AG04449 (cell line): ENCODE measurements at places on chromosomes 11 and 22.

DNA sequence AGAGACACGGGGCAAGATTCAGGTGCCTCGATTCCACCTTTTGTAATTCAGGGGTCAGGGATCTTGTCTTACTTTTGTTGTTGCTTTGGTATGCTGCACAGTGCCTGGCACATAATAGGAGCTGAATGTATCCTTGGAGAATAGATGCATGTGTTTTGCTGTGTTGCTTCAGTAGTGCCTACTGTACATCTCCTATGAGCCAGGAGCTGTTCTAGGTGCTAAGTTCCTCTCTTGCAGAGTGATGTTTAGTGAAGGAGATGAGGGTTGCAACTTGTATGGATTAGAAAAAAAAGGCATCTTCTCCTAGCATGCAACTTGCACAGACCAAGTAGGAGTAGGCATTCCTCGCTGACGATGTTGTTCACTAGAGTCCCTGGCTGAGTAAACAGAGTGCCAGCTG lies 555.4 kb downstream of the NTM start:
- no peak for DNase-seq

GRCh38 chr11:65114538-65115171 lies 2.8 kb downstream of the ZNHIT2 start:
- no peak for DNase-seq

GRCh38 chr11:128893578-128894285 lies 2.6 kb downstream of the KCNJ5 start:
- no peak for DNase-seq

DNA sequence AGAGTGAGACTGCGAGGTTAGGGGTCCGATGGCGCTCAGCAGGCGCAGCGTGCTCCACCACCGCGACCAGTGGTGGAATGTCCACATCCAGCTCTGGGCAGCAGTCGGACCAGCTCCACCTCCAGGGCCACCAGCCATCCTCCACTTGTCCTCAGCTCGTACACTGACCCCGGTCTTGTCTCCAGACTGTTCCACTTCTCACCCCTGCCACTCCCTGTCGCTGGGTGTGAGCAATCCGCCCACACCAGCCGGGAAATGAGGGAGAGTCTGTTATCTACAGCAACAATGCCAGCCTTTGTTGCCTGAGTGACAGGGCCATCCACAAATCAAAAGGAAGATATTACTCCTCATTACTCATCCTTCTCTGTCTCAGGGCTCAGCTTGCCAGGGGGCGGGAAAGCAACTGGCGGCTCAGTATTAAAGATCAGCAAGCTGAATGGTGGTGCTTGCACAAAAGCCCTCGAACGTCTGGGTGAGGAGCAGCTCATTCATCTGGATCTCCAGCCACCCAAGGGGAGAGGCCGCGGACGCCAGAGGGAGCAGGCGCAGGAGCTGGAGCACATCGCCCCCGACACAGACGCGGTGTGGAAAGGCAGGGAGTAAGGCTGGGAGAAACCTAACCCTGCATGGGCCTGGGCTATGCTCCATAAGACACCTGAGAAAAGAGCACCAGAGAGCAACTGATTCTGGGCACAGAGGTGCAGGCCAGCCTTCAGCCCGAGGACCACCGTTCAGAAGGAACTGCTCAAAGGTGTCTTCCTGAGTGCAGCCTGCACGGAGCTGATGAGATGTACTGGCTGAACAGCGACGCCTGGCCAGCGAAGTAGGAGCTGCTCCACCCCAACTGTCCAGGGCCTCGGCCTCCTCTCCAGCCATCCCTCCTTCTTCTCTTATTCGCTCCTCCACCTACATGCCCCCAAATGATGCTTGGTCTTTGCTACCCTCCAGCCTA lies 21.9 kb downstream of the IGSF9B start:
- no peak for DNase-seq

DNA sequence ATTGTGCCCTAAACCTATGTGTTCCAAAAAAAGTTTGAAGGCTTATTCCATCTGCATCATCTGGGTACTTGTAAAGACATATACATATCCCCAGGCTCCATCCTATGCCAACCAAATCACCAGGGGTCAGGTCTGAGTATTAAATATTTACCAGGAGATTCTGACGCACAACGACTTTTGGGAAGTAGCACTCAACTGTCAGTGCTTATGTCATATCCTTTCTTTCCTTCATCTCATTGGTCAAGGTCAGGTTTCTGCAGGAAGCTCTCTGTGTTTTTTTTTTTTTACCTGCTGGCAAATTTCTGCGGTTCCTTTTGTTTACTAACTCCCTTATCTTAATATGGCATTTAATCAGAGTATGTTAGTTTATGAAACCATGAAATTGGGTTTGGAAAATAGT lies 22.5 kb upstream of the CYP2R1 start:
- DNase-seq, result no peak

DNA sequence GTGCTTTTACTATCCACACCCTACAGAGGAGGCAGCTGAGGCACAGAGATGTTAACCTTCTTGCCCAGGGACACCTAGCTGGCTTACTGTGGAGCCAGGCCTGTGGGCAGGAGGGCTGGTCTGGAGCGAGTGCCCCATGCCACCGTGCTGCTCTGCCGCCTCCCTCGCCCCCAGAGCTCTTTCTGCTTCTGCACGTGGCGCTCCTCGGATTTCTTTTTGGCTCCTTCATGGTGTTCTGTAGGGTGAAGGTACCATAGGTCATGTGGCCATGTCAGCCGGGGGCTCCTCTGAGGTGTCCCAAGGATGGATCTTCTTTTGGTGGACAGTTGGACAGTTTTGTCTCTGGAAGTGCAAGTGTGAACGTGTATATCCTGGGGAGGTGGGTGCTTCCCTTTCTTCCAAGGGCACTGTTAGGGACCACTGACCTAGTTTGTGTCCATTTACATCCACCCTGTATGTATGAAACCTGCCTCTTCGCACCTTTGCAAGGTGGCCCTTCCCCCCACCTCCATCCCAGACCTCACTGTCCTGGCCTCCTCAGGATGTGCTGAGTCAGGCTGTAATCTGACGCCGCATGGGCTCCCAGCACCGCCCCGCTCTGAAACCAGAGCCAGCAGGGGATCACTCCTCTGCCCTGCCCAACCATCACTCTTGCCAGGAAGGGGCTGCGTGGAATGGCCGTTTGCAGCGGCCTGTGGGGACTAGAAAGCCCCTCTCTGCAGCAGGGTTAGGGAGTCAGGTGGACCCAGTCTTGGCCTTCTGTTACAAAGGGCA lies 31.7 kb downstream of the POLR3H start:
- DNase-seq, result no peak

GRCh38 chr11:59755701-59756557 lies 753 bp downstream of the STX3 start:
- no peak for DNase-seq

DNA sequence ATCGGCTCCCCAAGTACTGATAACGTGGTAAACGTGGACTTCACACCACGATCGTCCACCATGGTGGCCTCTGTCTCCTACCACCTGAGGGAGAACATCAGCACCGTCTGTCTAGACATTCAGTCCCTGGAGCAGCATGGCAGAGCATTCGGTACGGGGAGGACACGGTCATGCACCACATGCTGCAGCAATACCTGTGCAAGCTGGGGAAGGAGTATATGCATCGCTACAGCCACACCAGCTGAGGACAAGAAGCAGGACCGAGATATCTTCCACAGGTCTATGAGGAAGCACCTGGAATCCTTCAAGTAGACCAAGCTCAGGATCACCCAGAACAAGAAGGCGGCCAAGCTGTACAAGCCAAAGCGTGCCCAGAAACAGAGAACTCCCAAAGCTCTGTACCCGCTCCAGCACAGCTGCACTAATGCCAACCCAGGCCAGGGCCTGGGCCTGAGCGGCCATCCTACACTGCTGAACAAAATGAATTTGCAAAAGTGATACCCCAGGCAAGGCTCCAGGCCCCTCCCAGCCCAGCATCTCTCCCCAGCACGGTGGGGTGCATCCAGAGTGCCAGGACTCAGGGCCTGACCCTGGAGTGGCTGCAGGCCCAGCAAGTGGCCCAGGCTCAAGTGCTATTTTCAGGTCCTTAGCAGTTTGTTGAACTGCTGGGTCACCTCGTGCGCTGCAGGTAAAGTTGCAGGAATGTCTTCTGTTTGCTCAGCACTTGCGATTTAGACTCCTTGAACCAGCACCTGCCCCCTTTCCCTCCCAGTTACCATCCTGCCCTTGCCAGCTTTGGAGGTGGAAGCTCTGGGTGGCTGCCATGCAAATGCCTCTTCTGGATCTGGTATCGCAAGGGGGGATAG lies 119.3 kb upstream of the SERPIND1 start:
- no peak for DNase-seq

DNA sequence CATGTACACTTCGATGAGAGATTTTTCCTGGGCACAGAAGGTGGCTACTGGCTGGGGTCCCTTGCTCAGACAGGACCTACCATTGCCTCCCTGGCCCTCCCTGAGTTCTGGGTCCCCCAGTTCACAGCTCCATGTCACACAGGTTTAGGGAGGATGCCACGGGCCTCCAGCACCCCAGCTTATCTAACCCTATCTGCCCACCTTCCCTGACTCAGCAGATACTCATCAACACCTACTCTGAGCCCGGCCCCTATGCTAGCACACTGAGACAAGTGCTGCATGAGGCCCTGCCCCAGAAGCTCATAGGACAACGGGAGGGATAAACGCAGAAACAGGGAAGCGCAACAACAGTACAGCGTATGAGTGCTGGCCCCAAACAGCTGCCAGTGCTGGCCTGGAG lies 9.6 kb downstream of the NAGA start:
- DNase-seq, result no peak

GRCh38 chr11:125944350-125945010 lies 1.4 kb upstream of the VSIG10L2 start:
- DNase-seq, result no peak

DNA sequence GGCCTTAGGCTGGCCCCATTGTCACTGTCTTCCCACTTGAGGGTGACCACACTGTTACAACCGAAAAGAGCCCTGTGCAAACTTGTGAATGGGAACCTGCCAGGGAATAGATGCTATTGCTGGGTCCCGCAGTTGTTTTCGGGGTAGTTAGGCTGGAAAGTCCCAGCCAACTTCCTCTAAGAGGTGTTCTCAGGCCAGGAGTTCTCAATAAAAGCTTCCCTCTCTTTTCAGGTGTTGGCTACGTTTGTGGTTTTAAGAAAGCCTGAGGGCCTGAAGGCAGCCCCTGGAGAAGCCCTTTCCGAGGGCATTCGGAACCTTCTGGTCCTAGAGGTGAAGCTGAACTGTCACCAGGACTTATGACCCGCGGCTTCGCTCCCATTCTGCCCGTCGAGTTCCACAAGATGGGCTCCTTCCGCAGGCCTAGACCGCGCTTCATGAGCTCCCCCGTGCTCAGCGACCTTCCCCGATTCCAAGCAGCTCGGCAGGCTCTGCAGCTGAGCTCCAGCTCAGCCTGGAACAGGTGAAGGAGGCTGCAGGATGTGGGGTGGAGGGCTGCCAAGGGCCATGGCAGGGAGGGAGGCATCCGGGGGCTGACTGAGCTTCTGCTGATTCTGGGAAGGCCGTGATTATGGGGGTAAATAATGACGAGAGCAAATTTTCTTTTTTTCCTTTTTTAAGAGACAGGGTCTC lies 104.8 kb downstream of the PRR5L start:
- no peak for DNase-seq

- no peak for DNase-seq
Measured at GRCh38 chr22:29879753-29880152, 3.2 kb upstream of the MTMR3 start.

DNA sequence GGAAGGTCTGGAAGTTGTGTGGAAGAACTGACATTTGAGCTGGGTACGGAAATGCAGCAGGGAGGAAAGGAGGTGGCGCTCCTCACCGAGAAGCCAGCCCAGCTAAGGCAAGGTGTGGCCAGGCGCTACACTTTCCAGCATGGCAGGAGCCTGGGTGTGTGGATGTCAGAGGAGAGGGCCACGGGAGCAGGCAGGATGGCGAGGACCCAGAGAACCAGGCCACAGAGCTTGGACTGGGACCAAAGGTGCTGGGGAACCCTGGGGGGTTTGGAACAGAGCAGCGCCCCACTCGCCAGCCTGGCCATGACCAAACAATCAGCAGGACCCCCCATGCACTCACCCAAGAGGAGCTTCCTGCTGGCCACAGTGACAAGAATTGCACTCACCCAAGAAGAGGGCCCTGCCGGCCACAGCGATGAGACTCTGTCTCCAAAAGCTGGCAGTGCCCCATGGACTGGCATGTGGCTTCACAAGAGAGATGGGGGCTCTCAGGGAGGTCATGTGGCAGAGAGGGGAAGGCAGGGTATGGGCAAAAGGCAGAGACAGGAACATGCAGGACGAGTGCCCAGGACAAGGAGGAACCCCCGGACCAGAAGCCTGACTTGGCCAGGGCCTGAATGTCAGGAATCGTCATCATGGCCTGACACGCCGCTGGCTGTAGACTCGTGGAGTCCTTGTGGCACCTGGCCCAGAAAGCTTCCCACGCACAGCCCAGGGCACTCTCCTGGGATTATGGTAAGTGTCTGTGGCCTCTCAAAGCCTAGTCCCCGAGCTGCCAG lies 45.4 kb downstream of the IGF2 start:
- DNase-seq, result no peak

- DNase-seq, result no peak
Measured at GRCh38 chr11:45275828-45276227, 10.3 kb downstream of the SYT13 start.

GRCh38 chr11:13680501-13681264 lies 12.2 kb downstream of the FAR1 start:
- DNase-seq, result no peak

DNA sequence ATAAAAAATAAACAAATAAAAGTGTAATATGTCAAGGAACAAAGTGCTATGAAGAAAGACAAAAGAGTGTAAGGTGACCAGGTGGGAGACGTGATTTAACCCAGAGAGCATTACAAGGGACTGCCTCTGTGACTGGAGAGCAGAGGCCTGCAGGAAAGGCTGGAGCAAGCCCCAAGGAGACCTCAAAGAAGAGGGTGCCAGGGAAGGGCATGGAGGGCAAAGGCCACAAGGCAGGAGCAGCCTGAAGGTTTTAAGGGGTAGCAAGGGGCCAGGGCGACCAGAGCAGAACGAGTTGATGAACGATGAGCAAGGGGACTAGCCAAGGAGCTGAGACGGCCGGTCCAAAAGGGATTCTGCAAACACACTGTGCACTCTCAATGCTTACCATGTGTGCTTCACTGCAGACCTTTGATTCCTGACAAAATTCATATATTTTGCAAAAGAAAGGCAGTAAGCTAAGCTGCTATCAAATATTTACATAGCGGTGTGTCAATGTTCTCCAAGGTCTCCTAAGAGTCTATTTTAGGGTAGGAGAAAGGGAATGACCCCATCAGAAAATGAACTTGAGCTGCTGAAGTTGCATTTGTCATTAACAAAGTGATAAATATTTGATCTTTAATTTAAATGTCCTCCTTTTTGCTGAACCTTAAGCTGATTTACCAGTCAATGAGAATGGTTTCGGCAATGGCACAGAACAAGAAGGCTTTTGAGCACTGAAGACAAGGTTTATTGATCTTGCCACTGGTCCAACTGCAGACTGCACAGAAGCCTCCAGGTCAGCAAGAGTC lies 50.5 kb downstream of the SMCO4 start:
- no peak for DNase-seq

DNA sequence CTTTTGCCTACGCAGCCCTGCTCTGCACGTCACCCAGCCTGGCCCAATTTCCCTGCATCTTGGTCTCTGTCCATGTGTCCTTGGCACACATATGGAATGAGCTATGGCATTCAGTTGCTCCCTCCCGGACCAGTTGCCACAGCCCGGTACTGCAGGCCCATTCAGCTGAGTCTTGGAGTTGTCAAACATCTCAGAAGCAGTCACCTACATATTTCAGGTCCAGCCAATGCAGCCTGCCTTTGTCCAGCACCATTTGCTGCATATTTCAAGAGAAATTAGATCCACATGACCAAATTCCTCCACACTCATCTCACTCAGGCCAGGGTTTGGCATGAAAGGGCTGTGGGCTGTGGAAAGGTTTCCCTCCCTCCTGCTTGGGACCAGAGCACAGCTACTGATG lies 76.8 kb downstream of the MN1 start:
- DNase-seq, result no peak

- no peak for DNase-seq
Measured at GRCh38 chr11:130323452-130324450, 9.0 kb upstream of the ZBTB44 start.

GRCh38 chr11:61133956-61134662 lies 27.1 kb downstream of the VPS37C start:
- no peak for DNase-seq
